ENCODE measurements at places on chromosomes 2 and 18.

- peaks cover 11% of the 10 kb centered on the region for H3K4me1 ChIP-seq
- DNase-seq = peak; percentile 81
- no peak overlapping the region for H3K4me3 ChIP-seq
- no peaks in the 10 kb centered on the region for H3K27me3 ChIP-seq
- no peaks in the 10 kb centered on the region for H3K36me3 ChIP-seq
Observed at GRCh38 chr18:75544051-75544481, 116.6 kb upstream of the SMIM21 start.

- no peaks in the 10 kb centered on the region for H3K36me3 ChIP-seq
- no peak overlapping the region for H3K4me3 ChIP-seq
- no peaks in the 10 kb centered on the region for H3K27me3 ChIP-seq
- peak; percentile 65 for DNase-seq
Observed at GRCh38 chr2:221596192-221596591, 24.1 kb upstream of the EPHA4 start.

- DNase-seq = no peak
- H3K4me3 ChIP-seq = no peak overlapping the region
- H3K27me3 ChIP-seq = no peaks in the 10 kb centered on the region
- H3K4me1 ChIP-seq = no peaks in the 10 kb centered on the region
- H3K27ac ChIP-seq = no peak overlapping the region
Observed at GRCh38 chr2:179449010-179449409, 184.4 kb upstream of the SESTD1 start.

DNA sequence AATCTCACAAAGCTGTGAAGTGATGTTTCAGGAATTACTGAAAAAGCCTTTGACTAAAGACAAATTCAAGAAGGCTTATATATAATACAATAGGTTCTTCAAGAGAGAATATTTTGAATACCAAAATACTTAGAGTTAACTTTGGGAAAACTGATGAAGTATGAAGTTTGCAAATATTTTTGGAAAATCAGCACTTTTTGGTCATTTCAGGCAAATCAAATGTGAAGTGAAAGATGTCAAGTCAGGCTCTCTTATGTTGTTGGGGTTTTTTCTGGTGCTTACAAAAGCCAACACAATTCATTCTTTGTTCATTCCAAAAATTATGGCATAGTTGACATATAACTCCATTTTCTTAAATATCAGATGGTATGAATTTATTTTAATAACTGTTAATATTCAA lies 14.7 kb upstream of the ASNSD1 start:
- H3K27ac ChIP-seq = no peak overlapping the region
- no peaks in the 10 kb centered on the region for H3K4me1 ChIP-seq
- no peaks in the 10 kb centered on the region for H3K36me3 ChIP-seq
- no peak overlapping the region for H3K4me3 ChIP-seq
- H3K27me3 ChIP-seq = no peaks in the 10 kb centered on the region

DNA sequence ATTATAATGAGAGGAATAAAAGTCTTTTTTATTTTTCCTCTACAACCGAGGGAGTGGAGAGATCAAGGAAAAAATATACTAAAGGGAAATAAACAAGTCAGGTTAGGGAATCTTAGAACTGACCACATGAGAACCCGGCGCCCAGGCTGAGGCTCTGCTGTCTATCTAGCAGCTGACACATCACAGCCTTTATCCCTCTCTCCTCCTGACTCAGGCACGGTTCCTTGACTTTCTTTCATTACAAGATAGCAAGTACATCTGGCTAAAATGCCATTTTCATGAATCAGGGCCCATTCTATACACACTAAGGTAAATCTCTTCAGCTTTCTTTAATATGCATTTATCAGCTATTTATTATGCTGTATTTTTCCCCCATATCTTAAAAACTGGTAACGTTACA lies 296.0 kb downstream of the TMX3 start:
- H3K27me3 ChIP-seq = no peaks in the 10 kb centered on the region
- no peak overlapping the region for H3K4me3 ChIP-seq
- peaks cover 11% of the 10 kb centered on the region for H3K4me1 ChIP-seq
- H3K36me3 ChIP-seq = no peaks in the 10 kb centered on the region
- peak; percentile 79 for DNase-seq

Measured in astrocyte (in vitro differentiated cells and primary cell).